ENCODE measurements at places on chromosomes 7 and 10.

- DNase-seq, result no peak
Measured at GRCh38 chr7:117068511-117069145, 115.3 kb downstream of the ST7 start.

DNA sequence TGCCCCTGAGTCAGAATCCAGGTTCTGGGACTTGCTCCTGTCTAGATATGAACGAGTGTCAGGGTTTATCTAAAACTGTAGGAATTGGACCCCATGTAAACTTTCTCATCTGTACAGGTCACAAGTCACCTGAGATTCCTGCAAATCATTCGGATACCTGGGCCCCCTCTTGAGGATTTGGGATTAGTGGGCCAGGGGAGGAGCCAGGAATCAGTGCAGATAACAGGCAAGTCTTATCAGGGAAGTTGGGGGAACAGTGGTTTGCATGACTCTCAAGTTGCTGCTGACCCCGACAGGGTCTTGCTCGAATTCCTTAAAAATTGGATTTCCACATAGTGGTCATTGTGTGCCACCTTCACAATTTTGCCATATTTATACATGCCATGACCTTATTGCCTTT lies 188.4 kb upstream of the LYZL1 start:
- DNase-seq, result no peak

GRCh38 chr10:78059906-78060702 lies 26.4 kb downstream of the RPS24 start:
- DNase-seq, result no peak

DNA sequence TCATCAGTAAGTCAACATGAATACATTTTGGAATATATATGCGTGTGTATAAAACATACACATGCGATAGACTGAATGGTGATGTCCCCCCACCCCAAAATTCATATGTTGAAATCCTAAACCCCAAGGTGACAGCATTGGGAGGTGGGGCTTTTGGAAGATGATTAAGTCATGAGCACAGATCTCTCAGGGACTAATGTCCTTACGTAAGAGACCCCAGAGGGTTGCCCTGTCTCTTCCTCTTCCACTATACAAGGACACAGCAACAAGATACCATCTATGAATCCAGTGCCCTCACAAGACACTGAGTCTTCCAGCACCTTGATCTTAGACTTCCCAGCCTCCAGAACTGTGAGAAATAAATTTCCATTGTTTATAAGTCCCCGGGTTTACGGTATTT lies 22.5 kb downstream of the DRGX start:
- no peak for DNase-seq

GRCh38 chr7:44561962-44562621 lies 11.6 kb downstream of the DDX56 start:
- DNase-seq, result no peak

- DNase-seq, result no peak
Measured at GRCh38 chr7:48424731-48425130, 253.5 kb downstream of the ABCA13 start.

DNA sequence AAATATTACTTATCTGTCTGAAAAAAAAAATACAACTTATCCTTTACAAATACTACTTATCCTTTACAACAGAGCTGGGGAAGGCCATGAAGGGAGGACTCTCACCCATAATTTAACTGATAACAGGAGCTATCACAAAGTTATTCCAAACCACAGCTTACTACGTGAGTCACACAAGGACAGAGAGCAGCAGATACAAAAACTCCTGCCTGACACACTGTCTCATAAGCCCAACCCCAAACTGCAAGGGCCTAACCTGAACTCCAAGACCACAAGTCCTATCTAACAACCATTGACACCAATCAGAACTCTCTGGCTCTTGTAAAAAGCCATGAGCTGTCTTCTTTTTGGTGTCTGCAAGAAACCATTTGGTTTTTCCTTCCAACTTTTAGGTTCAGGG lies 28.5 kb upstream of the CXCL12 start:
- no peak for DNase-seq

GRCh38 chr7:157399086-157399687 lies 62.4 kb downstream of the DNAJB6 start:
- no peak for DNase-seq

DNA sequence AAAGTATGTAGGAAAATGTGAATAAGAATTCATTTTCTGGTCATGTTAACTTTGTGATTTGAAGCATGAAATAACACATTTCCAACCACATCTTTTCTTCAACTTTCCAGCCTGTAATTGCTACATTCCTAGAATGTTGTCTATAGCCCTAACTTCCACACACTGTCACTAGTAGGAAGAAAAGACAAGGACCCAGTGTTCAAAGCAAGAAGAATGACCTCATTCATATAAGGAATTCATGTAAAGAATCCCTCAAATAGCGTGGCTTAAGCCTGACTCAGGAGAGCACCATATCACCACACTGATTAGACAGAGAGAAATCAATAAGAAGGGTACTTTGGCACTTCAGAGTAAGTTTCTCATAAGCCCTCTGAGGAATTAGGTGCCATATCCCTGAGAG lies 318.7 kb upstream of the CHRM2 start:
- DNase-seq, result no peak

GRCh38 chr7:143015084-143015483 lies 11.8 kb downstream of the OR9A2 start:
- no peak for DNase-seq

GRCh38 chr7:128871050-128871449 lies 8.4 kb downstream of the ATP6V1F start:
- no peak for DNase-seq

DNA sequence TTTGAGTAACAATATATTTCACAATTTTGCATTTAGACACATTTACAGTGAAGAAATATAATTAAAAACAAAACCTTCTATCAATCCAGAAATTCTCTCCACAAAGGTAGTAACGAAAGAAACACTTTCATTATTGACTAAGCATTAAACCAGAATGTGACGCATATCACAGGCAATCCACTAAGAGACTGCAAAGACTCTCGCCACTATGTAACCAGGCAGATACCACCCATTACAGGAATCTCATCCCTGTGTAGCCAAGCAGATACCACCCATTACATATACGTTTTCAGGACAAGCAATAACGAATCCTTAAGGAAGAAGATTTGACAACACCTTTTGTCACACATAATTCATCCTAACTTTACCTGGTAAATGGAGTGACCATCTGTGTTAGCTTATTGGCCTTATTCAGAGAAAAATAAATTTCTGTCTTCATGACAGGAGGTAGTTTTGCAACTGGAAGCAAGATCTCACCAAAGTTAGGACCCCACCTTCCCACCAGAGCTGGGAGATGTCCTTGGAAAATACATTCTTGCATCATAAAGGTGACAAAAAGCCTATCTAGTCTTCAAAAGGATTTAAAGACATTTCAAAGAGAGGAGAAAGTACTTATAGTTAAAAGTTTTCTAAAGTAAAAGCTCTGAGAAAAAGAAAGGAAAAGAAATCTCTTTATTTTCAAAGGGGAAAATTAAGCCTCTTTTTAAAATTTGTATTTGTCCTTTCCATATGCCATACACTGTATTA lies 30.8 kb downstream of the LRRC17 start:
- no peak for DNase-seq
